Astrocyte (in vitro differentiated cells and primary cell): ENCODE measurements at places on chromosomes 2 and 18. TPM values are rescaled to one million over a fixed set of nuclear protein-coding genes. Genes with fewer than 3 reads are reported as not detected.

GRCh38 chr2:224008702-224009261, 30.3 kb downstream of the SERPINE2 start:
- no peaks in the 10 kb centered on the region for H3K27me3 ChIP-seq
- DNase-seq: peak; percentile 26

DNA sequence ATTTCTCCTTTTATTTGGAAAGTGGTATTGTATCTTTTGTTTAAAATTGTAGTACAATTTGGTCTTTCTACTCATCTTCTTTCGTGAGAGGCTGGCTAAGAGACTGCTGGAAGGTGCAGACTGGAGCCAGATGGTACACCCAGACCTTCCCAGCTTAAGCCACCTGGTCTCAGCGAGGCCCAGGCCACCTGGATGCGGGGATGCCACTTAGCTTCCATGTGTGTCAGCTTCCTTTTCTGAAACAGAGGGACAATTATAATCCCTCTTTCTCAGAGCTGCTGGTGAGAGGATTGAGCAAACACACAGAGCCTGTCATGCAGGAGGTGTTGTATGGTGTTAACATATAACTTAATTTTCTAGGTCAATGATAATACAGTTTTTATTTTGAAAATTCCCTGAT, 17.4 kb downstream of the FARP2 start:
- H3K27me3 ChIP-seq: no peaks in the 10 kb centered on the region
- H3K4me1 ChIP-seq: no peaks in the 10 kb centered on the region
- H3K36me3 ChIP-seq: no peaks in the 10 kb centered on the region
- H3K27ac ChIP-seq: no peak overlapping the region

DNA sequence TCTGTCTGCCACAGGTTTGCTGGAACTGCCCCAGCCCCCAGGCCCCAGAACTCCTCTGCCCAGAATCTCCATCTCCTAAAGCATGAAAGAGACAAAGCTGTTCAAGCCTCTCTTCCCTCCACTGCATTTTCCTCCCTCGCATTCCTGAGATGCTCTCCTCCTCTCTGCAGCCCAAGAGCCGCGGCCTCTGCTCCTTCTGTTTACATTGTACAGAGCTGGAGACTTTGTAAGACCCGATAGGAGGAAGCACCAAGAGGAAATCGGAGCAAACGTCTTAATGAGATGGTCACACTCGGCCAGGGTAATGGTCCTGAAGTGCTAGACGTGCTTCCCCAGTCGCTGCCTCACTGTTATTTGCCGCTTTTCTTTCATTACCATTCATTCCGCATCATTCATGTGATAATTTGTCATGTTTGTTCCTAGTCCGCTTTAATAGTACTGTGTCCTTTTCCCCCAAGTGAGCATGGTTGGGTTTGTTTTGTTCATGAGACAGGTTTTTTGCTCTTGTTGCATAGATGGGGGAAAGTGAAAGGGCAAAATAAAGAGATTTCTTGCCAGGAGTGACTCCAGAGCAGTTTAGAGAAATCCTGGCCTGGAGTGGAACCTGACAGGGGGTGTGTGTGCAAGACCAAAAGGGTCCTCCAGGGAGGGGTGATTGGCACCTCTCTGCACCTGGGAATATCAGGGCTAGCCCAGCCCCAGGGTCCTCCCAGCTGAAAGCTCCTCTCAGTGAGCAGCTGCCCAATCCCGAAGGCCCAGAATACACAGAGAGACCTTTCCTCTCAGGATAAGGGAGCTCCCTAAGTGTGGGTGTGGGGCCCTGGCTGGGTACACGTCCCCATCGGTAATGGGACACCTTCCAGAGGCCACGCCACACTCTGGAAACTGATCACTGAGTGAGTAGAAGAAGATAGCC, 44.9 kb upstream of the ID2 start:
- H3K4me3 ChIP-seq: peak overlapping the region; percentile 14
- H3K27ac ChIP-seq: peak overlapping the region; percentile 35
- H3K4me1 ChIP-seq: peaks cover 32% of the 10 kb centered on the region
- peak; percentile 64 for DNase-seq
- no peaks in the 10 kb centered on the region for H3K27me3 ChIP-seq
- no peaks in the 10 kb centered on the region for H3K36me3 ChIP-seq

- no peak overlapping the region for H3K4me3 ChIP-seq
- H3K4me1 ChIP-seq: no peaks in the 10 kb centered on the region
- H3K27ac ChIP-seq: no peak overlapping the region
- DNase-seq: no peak
- no peaks in the 10 kb centered on the region for H3K27me3 ChIP-seq
These were observed 146.3 kb downstream of the TDRD15 start for GRCh38 chr2:21270083-21270491.

GRCh38 chr18:68569936-68570335, 145.0 kb downstream of the TMX3 start:
- H3K27ac ChIP-seq: no peak overlapping the region
- no peaks in the 10 kb centered on the region for H3K4me1 ChIP-seq
- H3K4me3 ChIP-seq: no peak overlapping the region
- no peak for DNase-seq
- H3K27me3 ChIP-seq: no peaks in the 10 kb centered on the region

Gene DCDC2C
- total RNA-seq: not detected in 2 replicates

DNA sequence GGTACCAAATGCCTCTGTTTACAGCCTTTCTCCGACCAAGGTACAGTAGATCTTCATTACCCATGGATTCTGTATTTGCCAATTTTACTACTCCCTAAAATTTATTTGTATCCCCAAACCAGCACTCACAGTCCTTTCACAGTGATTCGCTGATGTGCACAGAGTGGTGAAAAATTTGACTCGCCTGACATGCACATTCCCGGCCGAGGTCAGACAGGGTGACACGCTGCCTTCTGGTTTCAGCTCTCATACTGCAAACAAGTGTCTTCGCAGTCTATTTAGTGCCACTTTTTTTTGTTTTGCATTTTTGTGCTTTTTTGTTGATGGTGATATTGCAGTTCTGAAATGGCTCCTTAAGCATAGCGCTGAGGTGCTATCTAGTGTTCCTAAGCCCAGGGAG, 71.0 kb downstream of the MAPK4 start:
- H3K4me3 ChIP-seq: no peak overlapping the region
- no peaks in the 10 kb centered on the region for H3K36me3 ChIP-seq
- H3K4me1 ChIP-seq: peaks cover 18% of the 10 kb centered on the region
- H3K27ac ChIP-seq: no peak overlapping the region

Gene AOX1
- total RNA-seq: 1.6 and 3.4 TPM in 2 replicates

- H3K27me3 ChIP-seq: peaks cover 7% of the 10 kb centered on the region
- no peaks in the 10 kb centered on the region for H3K36me3 ChIP-seq
- no peak for DNase-seq
- peaks cover 7% of the 10 kb centered on the region for H3K4me1 ChIP-seq
- H3K4me3 ChIP-seq: no peak overlapping the region
These were observed 35.6 kb downstream of the SNED1 start for GRCh38 chr2:241033994-241034393.

DNA sequence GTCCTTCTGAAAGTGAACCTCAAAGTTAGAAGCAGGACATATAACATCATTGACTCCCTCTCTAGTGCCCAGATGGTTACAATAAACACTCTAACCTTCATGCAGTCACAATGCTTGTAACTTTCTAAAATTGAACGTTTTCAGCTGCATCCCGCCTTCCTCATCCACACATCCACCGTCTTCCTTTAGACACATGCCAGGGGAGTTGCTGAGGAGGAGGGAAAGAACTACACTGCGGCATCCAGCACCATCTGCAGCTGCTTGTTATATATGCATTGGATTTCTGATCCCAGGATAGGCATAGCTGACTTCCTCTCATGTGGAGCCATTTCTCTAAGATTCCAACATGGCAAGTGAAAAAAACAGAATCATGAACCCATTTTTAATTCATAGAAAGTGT, 96.8 kb downstream of the FBXO15 start:
- DNase-seq: no peak
- H3K36me3 ChIP-seq: no peaks in the 10 kb centered on the region
- H3K4me1 ChIP-seq: no peaks in the 10 kb centered on the region
- H3K27me3 ChIP-seq: no peaks in the 10 kb centered on the region
- H3K4me3 ChIP-seq: no peak overlapping the region

Gene FEZ2
- 43.2 and 45.0 TPM in 2 replicates for total RNA-seq

DNA sequence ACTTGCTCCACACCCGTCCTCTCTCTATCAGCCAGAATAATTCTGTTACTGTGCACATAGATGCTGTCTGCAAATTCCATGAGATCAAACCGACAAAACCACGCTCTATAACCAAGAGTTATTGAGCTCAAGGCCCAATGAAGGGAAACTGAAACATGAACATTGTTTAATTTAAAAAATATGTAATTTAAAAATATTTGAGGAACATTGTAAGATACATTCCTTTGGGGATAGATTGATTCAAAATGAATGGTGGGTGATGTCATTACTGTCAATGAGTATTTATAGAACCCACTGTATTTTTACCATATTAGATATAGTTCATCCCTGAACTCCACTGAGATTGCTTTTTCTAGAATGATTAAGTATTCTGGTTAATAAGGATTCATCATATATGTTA, 50.4 kb downstream of the NCKAP5 start:
- no peaks in the 10 kb centered on the region for H3K36me3 ChIP-seq
- peak; percentile 15 for DNase-seq
- no peak overlapping the region for H3K27ac ChIP-seq
- H3K4me1 ChIP-seq: no peaks in the 10 kb centered on the region

DNA sequence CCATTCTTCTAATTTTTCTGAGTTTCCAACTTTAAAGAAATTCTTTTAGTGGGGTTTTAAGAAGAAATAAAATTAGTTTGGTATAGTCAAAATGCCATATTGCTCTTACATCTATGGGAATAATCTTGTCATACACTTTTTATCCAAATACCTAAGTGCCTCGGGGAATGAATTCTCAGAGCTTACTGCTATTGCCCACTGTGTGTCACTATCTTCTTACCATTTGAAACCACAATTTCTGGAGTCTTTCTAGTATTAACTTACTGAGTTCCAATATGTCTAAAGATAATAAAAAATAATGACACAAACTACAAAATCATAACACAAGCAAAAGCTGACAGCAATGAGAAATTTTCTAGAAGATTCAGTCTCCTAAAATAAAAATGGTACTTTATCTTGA, 23.7 kb upstream of the DNAH6 start:
- DNase-seq: no peak
- no peak overlapping the region for H3K27ac ChIP-seq
- no peak overlapping the region for H3K4me3 ChIP-seq
- H3K4me1 ChIP-seq: peaks cover 12% of the 10 kb centered on the region
- no peaks in the 10 kb centered on the region for H3K36me3 ChIP-seq

DNA sequence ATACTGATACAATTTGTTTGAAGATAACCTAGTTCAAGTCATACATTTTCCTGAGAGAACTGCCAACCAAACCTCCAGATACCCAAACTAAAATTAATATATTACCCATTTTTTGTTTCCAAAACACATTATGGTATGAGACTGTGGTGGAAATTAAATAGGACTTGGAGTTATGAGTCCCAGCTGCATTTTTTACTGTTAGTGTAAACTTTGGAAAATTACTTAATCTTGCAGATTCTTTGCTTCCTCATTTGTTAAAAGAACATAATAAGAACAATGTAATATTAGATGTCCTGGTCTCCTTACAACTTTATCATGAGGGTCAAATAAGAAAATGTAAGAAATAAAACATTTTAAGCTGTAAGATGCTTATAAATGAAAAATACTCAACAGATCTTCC, 98.2 kb upstream of the TRIB2 start:
- no peaks in the 10 kb centered on the region for H3K27me3 ChIP-seq
- H3K36me3 ChIP-seq: no peaks in the 10 kb centered on the region
- no peak overlapping the region for H3K4me3 ChIP-seq
- no peak for DNase-seq

DNA sequence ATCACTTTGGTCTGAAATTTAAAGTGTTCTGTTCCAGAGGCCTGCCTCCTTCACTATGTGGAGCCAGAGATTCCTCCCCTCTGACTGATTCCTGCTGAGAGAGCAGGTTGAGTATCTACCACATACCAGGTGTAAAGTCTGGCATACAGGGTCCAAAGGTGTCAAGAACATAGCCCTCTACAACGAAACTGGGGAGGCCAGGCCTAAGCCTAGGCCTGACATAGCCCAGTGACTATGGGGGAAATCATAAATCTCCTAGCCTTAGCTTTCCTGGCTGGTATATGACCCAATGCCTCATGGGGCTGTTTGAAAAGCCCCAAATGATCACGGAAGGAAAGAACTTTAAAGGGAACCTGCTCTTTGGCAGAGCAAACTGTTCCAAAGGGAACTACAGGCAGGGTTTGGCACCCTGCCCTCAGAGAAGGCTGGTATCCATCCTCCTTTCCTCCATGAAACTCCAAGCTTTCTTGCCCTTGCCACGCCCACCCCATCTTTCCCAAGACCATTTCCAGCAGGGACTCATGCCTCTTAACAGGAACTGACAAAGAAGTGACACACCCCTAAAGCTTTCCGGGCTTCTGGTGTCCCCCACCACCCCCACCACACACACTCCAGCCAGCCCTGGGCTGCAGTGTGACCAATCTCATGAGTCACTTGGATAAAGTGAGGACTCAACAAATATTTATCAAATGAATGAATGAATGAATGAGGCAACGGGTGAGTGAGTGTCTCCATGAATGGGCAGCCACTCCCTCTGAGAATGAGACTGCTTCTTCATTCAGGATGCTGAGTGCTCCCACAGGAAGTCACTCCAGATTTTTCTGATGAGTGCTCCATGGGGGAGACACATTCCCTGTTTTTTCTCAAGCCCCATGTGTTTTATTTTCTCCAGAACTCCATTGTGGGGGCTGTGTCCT, 114.5 kb upstream of the STPG4 start:
- no peaks in the 10 kb centered on the region for H3K36me3 ChIP-seq
- peak overlapping the region; percentile 93 for H3K27ac ChIP-seq
- H3K4me3 ChIP-seq: no peak overlapping the region
- peaks cover 31% of the 10 kb centered on the region for H3K4me1 ChIP-seq

Gene TMEM150A
- total RNA-seq: 20.4 and 22.2 TPM in 2 replicates

DNA sequence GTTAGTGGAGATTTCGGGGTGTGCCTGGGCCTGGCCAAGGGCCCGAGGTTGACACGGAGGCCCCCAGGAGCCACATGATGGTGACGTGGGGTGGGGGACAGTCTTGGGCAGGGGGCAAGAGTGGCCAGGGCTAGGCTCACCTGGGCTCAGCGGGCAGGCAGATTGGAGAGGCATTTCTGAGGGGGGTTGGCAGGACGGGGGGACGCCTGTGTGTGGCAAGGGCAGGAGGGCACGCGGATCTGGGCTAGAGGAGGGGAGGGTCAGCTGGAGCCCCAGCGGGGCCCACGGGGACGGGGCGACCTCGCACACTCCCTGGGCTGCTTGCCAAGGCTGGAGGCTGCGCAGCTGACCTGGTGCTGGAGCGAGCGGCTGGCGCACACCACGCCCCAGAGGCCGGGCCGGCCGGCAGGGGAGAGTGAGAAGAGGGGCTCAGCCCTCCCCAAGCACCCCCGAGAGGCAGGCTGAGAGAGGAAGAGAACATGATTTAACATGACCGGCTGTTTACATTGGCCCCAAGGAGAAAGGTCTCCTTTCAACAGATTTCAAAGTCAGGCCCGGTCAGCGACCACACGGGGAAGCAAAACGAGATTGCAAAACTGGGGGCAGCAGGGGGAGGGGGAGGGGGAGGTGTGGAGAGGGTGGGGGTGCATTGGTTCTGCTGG, 38.0 kb upstream of the SNED1 start:
- H3K27ac ChIP-seq: no peak overlapping the region
- H3K4me1 ChIP-seq: peaks cover 3% of the 10 kb centered on the region
- H3K4me3 ChIP-seq: no peak overlapping the region
- H3K36me3 ChIP-seq: no peaks in the 10 kb centered on the region
- DNase-seq: no peak
